ENCODE measurements at places on chromosomes 6 and 20.

GRCh38 chr6:164107297-164107995 lies 692.9 kb downstream of the QKI start:
- DNase-seq: no peak

DNA sequence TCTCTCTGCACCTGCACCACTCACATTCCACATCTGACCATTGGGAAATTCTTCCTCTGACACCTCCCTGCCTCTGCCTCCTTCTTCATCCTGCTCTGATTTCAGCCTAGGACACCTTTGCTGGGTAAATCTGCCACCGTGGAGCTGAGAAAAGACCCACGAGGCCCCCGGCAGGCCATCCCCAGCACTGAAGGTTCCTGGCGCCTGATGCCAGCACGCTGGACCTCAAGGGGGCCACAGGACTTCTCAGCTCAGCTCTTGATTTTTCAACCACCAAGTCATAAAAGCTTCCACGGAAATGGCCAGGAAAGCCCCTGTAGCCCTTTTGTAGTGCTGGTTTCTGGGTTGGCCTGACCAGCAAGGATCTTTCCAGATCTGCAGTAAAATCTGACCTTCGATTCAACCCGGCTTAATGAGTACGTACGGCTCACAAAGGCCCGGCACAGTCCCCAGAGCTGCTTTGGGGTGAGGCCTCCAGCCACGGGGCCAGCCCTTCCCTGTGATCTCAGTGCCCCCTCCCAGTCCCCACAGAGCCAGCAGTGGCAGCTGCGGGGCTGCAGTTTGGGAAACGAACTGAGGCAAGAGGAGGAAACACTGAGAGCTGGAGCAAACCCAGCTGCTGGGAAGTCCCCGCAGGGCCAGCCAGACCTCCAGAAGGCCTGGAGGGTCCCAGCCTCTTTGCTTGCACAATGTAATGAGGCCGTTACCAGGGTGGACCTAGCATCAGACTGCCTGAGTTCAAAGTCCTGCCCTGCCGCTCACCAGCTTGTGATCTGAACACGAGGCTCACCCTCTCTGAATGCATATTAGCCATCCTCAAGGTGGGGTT lies 157.5 kb downstream of the BMP7 start:
- DNase-seq: no peak

- no peak for DNase-seq
Observed at GRCh38 chr6:158018851-158019361, 37.2 kb downstream of the SYNJ2 start.

DNA sequence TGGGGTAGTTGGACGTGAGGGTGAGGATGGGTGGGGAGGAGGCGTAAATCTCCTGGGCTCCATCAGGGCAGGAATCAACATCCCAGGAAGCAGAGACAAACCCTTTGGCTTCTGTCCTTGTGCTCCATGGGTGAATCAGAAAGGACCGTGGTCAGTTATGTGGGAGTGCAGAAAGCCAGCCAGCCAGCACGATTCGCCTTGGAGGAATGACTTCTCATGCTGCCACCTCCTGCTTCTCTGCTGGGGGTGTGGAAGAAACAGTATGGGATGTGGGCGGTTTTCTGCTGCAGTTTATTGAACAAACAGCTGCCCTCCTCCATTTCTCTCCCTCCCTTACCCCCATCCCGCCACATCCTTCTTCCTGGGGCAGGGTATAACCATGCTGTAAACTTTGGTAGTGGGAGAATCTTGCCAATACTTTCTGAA lies 214.5 kb downstream of the SOX4 start:
- DNase-seq: no peak

GRCh38 chr6:157020881-157021343 lies 243.7 kb downstream of the ARID1B start:
- DNase-seq: no peak

DNA sequence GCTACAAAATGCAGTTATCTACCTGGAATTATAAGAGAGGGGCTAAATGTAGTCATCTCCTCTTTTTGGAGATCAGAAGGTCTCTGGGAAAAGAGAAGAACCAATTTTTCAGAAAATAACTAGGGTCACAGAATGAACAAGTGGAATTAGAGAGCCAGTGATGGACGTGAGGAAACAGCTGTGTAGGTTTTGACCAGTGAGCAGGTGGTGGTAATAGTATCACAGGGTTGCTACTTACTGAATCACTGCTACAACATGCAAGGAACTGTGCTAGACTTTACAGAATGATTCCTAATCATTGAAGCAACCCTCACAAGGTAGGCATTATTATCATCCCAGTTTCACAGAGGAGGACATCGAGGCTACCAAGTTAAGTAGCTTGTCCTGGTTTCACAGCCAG lies 1.7 kb downstream of the ATP6V1G2 start:
- no peak for DNase-seq

DNA sequence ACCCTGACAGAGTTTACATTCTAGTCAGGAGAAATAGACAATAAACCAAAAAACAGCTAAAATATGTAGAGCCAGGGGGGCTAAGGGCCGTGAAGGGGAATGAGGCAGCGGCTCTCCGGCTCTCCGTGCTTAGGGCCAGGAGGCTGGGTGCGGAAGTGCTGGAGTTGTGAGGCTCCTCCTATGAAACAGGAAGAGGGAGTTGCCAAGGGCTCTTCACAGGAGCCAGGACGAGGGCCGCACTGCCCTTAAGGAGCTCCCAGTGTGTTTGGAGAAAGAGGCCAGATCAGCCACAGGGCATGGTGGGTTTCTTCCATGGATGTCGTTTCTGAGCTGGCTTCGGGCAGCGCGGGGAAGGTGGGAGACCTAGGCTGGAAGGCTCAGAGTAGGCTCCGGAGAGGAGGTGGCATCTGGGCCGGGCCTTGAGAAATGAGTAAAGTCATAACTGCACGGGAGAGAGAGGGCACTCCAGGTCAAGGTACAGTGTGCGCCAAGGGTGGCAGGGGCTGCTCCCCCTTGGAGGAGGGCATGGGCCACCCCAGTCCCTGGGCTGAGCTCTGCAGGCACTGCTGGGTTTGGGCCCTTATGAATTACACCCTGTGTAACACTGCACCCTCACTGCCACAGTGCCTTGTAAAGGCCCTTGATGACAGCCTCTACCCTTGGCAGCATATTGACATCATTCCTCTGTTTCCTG lies 20.8 kb upstream of the MLN start:
- peak; percentile 49 for DNase-seq

DNA sequence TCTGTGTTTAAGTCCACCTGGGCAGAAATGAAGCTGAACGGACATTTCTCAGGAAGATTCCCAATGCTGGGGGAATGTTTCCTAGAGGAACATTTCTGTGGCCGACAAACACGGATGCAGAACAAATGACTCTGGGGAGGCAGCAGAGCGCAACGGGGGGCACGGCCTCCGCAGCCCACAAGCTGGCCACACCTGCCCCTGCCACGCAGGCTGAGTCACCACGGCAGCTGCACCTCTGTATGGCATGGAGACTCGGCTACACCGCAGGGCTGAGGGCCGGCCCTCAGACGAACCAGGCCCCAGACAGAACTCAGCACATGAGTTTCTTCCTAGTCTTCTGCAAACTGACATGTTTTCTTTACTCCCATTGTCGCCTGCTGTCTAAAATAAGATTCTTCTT lies 10.0 kb upstream of the PRR18 start:
- no peak for DNase-seq

GRCh38 chr6:101537753-101538316 lies 144.3 kb downstream of the GRIK2 start:
- DNase-seq: no peak

GRCh38 chr6:20965915-20966314 lies 431.7 kb downstream of the CDKAL1 start:
- DNase-seq: no peak

DNA sequence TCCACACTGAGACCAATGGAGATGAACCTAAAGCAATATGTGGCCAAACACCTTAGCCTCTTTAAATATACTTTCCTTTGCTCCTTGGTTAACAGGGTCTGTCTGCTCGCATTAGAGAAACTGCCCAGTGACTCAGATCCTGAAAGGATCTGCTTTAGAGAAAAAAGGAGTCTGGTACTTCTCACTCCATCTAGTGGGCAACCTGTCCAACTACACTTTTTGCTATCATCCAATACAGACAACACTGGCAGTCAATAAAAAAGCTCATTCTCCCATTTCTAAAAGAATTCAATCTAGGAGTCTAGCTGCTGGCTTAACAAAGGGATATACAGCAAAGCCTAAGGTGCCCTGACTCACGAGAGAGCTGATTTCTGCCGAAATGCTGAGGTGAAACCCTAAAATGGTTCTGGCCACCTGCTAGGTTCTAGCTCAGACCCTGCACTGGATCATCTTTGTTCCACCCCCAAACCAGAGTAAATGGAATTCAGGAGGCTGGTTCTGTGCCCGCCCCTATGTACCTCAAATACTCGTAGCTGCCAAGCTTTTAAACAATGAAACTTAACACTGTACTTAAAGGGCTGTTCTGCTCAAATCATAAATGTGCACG lies 11.5 kb downstream of the GNL1 start:
- peak; percentile 68 for DNase-seq

DNA sequence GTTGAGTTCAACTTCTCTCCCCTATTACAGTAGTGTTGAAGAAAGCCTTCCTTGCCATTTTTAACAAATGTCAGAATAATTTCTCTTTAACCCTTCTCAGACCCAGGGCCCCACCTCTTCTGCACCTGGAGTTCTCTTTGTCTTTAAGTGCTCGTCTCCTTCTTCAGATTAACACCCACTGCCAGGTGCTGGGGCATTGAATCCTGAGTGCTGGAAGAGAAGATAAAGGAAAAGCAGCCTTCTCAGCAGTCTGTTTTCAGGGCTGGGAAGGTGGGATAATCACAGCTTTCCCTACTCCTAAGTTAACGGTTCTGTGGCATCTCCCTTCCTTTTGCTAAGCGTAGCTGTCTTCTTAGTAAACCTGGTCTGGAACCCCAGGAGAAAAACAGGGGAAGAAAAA lies 114.6 kb upstream of the TAB2 start:
- DNase-seq: no peak

DNA sequence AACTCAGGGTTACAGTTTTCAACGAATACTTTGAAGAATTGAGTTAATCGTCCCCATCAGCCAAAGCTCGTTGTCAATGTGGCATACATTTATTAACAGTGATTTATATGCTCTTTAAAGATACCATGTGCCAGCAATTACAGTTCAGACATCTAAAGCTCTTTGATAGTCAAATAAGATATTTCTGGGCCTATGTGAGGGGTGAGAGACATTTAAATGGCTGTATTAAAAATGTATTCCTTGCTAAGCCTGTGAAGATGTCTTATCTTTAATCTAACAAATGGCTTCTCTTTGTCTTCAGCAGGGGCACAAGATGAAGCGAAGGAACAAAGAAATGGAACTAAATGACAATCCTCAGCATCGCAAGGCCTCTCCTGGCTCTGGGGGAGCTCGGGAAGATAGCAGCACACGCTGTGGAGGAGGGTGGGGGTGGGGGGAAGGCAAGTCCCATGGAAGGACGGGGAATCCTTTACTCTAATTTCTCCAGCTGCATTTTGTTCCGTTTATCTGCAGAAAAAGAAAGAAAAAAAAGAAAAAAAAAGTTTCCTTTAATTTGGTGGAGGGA lies 523.6 kb downstream of the KIF16B start:
- no peak for DNase-seq

GRCh38 chr6:70622461-70622860 lies 45.2 kb upstream of the SMAP1 start:
- no peak for DNase-seq

- DNase-seq: peak; percentile 26
Observed at GRCh38 chr6:2021713-2022125, 223.7 kb downstream of the GMDS start.

GRCh38 chr6:3450888-3451287 lies 6.0 kb downstream of the SLC22A23 start:
- no peak for DNase-seq

- DNase-seq: peak; percentile 43
Observed at GRCh38 chr6:13447949-13448724, 39.3 kb downstream of the GFOD1 start.

GRCh38 chr6:170030284-170030815 lies 260.5 kb downstream of the DLL1 start:
- DNase-seq: no peak

GRCh38 chr6:105917038-105917695 lies 169.0 kb upstream of the PRDM1 start:
- no peak for DNase-seq

DNA sequence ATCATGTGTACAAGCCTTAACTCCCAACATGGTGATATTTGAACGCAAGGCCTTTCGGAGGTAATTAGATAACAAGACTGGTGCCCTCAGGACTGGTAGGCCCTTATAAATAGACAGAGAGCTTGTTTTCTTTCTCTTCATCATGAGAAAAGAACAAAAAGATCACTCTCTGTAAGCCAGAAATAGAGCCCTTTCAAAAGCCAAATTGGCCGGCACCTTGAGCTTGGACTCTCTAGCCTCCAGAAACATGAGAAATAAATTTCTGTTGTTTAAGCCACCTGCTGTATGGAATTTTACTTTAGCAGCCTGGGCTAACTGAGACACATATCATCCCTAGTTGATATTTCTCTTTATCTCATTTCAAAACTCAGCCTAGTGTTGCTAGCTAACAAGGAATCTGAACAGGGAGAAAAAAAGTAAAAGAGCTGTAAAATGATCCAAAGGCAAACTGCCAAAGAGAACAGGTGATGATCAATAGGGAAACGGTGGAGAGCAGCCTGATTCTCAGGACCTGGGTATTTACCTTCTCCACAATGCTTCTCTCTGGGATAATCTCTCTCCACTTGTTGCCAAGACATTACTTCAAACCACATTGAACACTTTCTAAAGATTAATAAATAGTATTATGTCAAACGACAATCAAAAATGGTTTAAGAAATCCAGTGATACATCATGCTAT lies 6.1 kb downstream of the COL21A1 start:
- DNase-seq: no peak

- DNase-seq: no peak
Observed at GRCh38 chr20:45269754-45270270, 15.4 kb upstream of the SLPI start.

DNA sequence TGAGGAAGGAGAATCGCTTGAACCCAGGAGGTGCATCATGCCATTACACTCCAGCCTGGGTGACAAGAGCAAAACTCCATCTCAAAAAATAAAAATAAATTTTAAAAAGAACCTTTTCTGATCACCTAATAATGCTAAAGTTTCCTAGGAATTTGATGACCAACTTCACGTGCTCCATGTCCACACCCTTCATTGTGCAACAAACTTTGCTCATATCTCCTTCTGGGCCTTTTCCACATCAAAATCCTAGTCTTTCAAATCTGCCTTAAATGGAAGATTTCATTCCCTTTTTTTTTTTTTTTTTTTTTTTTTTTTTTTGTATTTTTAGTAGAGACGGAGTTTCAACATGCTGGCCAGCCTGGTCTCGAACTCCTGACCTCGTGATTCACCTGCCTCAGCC lies 112.5 kb upstream of the LOC128125822 start:
- DNase-seq: no peak

- no peak for DNase-seq
Observed at GRCh38 chr6:45187836-45188235, 140.3 kb upstream of the RUNX2 start.

- DNase-seq: peak; percentile 71
Observed at GRCh38 chr6:140921366-140922226, 1211.1 kb upstream of the GJE1 start.

DNA sequence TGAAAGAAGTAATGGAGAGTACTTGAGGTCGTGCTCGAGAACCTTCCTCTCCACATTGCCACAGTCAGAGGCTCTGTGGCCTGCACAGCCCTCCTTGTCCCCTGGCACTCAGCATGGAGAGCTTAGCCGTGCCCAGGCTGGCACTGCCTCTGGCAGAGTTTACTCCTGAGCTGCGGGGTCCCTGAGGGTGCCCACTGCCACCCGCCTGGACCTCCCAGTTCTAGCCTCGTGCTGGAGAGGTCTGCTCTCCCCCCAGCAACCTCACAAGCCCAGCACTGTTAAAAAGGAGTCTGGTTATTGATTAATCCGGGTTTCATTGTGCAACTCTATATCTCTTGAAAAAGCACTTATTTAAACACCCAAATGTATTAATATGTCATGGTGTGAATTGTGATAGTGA lies 226.8 kb downstream of the TMEM242 start:
- DNase-seq: no peak

- DNase-seq: no peak
Observed at GRCh38 chr6:154433477-154434241, 76.8 kb downstream of the CNKSR3 start.

Data from KBM-7 (cell line).